ENCODE measurements at places on chromosomes 11 and 22. TPM values are rescaled to one million over a fixed set of nuclear protein-coding genes. Genes with fewer than 3 reads are reported as not detected.
A peak's percentile ranks its signal among the peaks of the same experiment; 100 is the strongest.

GRCh38 chr11:75029836-75030631 is 41.3 kb downstream of the NEU3 start:
- DNase-seq: no peak

DNA sequence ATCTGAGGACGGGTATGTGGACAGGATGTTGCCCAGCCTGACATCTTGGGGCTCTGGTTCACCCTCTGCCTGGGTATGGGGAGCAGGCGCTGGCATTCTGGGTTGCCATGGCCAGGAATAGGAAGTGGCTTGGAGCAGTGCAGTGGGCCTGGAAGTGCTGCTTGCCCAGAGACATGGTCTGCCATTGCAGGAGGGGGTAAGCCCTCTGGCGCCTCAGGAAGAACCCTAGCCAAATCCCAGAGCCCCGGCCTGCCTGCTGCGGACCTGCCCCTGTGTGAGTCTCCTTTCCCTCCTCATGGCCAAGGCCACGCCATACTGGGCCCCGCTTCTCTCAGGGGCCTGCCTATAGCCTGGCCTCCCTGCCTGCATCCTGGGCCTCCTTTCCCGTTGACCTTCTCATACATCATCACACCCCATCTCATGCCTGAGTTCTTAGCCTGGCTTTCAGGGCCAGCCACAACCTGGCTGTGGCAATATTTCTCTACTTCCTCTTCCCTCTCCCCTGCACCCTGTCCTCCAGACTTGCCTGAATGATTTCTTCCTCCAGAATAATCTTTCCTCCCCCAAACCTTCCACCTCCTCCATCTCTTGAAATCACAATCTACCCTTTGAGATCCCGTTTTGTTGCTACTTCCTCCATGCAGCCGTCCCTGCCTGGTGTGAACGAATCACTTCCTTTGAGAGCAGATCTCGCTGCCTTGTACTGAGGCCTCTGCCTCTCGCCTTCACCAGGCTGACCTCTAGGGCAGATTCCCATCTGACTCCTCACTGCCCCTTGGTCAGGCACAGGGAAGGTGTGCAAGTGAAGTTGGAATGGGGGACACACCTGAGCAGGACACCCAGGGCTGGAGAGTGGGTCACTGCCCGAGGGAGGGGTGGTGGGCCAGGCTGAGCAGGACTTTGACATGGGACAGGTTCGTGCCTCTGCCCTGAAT is 5.2 kb downstream of the CAPN5 start:
- DNase-seq: no peak

DNA sequence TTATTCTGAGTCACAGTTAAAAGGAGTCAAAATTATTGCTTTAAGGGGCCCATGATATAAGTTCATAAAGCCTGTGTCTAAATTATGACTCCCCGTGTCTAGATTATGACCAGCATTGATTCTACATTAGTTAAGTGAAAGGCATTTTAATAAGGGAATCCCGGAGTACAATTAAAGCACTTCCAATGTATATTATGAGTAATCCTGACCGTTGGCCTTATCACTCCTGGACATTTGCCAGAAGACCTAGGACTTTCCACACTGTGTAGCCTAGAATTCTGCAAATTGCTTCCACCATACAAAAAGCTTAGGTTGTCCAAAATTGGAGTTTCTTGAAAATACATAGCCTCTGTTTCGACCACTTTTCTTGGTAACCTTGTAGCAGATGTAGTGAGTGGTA is 1292.6 kb downstream of the LRRC4C start:
- DNase-seq: no peak

- DNase-seq: peak; percentile 58
Observed at GRCh38 chr22:40541300-40541699, 95.2 kb downstream of the MRTFA start.

GRCh38 chr11:12496181-12497025 is 119.0 kb downstream of the PARVA start:
- DNase-seq: no peak

DNA sequence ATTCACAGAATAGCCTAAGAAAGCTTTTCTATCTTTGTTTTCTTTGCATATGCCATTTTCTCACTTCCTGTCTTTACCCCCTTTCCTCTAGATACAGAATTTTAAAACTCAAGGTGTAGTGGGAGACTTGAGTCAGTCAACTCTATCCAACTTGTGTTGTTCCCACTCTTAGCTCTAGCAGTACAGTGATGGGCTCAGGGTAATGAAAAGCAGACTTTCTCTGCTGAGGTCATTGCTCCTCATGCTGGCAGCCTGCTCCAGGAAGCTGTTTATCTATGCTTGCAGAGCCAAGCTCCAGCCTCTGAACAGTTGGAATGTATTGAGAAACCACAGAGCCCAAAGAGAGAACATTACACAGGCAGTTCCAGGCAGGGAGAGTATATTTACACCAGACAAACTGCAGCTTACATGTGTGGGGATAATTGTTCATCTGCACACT is 68.1 kb downstream of the CSTPP1 start:
- peak; percentile 99 for DNase-seq

GRCh38 chr11:119473901-119474681 is 51.1 kb upstream of the THY1 start:
- DNase-seq: no peak

DNA sequence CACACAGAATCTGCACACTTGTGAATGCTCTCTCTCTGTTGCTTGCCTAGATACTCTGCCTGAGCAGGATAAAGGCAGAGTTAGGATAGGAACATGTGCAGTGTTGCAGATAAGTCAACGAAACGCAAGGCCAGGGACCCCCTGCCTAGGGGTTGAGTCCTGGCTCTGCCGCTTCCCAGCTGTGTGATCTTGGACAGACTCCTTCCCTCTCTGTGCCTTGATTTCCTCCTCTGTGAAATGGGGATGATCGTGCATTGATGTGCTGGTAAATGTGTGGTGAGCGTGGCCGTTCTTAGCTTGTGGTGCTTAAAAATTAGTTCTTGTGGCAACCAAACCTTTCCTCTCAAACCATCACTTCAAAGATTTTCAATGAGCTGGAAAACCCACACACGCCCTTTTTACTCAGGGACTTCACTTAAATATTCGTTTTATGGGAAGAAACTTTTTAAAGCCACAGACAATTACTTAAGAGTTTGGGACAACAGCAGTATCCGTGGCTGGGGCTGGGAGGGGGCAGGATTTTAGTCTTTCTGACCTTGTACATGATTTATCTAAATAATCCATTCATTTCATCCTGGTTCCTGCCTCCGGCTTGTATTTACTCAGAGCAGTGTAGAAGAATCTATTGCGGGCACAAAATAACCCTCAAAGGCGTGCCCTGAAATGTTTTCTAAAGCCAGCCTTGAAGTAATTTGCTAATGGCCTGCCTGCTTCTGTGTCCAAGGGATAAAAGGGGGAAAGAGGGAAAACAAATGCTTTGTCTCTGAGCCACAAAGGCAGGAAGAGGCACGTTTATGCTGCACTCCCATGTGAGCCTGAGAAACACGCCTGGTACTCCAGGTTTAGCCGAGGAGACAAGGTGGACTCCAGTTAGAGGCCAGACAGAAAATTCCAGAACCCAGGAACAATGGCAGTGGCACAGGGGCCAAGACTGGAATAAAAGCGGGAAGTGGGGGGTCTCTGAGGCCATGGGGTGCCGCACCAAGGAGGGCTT is 85.0 kb upstream of the CRYBB3 start:
- no peak for DNase-seq

DNA sequence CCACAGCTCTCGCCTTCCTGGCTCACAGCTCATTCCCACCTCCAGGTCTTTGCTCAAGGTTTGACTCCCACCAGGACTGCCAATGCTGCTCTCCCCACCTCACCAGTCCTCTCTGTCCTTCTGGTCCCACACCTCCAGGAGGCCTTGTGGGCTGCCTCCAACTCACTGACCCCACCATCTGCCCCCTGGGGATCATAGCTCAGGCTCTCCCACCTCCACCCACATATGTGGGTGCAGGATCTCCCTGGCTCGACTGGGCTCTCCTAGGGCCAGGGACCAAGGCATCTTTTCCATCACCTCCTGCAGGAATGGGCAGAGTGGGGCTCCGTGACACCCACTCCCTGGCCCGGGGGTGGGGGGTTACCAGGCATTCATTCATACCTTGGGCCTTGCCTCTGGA is 13.8 kb upstream of the SSTR3 start:
- no peak for DNase-seq

DNA sequence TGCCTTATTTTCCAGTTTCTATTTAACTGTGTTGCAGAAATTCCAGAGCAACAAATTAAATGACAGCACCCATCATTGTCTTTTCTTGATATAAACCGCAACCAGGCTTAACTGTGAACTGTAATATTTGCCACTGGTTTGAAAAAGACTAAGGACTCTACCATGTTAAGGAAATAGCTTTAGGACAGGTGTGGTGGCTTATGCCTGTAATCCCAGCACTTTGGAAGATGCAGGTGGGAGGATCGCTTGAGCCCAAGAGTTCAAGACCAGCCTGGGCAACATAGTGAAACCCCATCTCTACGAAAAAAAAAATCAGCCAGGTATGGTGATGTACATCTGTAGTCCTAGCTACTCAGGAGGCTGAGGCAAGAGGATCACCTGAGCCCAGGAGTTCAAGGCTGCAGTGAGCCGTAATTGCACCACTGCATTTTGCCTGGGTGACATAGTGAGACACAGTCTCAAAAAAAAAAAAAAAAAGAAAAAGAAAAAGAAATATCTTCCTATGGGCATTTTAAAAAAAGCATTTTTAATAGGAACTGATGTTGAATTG is 28.8 kb downstream of the HIRA start:
- no peak for DNase-seq

DNA sequence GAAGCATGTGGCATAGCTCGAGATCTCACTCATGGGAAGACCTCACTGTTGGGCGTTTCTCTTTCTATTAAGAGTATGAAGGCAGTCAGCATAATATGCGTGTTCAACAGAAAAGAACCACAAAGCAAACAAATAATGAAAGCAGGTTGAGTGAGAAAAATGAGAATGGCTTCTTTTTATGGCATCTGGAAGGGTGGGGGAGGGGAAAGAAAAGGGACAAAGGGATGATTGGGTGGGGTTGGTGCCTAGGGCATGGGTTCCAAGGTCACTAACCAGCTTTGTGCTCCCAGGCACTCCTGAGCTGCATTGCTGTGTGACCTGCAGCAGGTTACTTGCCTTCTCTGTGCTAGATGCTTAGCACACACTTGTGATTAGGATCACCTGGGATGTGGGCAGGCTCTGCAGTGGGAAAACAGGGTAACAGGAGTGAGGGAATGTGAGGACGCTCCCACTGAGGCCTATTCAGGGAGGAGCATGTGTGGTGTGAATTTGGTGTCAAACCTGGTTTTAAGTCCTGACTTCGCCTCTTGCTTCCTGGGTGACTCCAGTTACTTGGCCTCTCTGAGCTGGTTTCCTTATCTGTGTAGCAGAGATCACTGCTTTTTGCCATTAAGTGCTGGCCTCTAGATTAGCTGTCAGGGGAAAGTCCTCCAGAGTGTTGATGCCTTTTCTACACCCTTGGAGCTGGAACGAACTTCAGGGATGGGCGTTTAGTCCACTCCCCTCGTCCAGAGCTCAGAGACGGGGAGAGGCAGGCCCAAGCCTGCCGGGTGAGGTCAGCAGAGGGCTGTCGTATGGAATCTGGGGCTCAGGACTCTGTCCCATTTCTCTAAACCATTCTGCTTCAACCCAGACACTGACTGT is 74.8 kb downstream of the KIAA1671 start:
- DNase-seq: peak; percentile 81

The FBLN1 gene
- 248 TPM for total RNA-seq

The SH3BP1 gene
- total RNA-seq: 11.8 TPM

The SHANK3 gene
- total RNA-seq: 0.96 TPM

The GRIK4 gene
- 1.2 TPM for total RNA-seq

The IGSF22 gene
- 2.6 TPM for total RNA-seq

The RASSF10 gene
- 2.6 TPM for total RNA-seq

The PIM3 gene
- 11.6 TPM for total RNA-seq

All from umbilical cord (tissue), 2 donors.